ENCODE measurements at places on chromosomes 6 and 20.

- DNase-seq = no peak
Observed at GRCh38 chr6:6840831-6841291, 252.3 kb downstream of the LY86 start.

DNA sequence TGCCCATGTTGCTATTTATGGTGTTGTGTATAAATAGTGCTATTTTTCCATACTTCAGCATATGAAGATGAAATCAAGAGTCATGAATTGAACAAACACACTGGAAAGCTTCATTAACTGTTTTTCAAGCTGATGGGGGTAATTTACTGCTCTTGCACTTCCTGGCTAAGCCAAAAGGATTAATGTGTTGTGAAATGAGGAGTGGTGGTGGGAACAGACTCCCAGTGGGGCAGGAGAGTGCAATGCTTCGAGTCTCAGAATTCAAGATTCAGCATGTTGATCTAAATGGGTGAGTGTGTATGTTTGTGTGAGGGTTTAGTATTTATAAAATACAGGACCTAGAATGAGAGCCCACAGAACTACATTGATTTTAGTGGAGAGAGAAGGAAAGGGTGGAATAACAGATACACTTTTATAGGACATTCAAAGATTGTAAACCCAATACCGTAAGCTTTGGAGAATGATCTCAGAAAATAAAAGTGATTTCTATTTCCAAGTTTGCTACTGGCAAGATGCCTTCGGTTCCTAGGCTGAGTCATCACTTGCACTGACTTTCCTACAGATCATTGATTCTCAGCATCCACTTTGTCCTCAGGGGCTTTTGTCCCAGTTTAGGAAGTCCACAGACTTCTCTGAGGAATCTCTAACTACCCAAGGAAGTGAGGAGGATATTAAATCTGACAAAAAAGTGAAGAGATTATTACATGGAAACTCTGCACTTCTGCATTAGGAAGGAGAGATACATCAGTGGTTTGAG is 303.6 kb downstream of the TRDN start:
- DNase-seq = no peak

DNA sequence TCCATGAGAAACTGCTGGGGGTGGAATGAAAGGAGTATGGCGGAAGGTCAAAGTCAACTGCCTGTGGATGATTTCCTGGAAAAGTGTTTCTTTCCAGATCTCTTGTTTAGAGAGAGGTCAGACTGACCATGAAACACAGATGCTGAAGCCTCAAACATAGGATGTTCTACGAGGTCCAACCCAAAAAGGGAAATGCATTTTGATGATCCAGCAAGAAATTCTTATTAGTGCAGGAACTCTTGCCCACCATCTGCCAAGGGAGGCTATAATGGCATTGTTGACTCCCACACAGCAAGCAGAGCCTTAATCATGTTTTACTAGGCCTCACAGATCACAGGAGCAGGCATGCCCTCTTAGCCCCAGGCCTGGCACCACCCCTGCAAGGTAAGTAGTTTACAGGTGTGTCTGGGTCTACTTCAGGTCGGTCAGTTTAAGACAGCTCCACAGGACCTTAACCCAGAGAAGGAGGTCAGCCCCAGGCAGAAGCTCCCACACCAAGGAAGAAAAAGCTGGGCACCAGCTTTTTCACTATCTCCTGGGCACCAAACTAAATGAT is 67.6 kb upstream of the CNKSR3 start:
- DNase-seq = no peak

DNA sequence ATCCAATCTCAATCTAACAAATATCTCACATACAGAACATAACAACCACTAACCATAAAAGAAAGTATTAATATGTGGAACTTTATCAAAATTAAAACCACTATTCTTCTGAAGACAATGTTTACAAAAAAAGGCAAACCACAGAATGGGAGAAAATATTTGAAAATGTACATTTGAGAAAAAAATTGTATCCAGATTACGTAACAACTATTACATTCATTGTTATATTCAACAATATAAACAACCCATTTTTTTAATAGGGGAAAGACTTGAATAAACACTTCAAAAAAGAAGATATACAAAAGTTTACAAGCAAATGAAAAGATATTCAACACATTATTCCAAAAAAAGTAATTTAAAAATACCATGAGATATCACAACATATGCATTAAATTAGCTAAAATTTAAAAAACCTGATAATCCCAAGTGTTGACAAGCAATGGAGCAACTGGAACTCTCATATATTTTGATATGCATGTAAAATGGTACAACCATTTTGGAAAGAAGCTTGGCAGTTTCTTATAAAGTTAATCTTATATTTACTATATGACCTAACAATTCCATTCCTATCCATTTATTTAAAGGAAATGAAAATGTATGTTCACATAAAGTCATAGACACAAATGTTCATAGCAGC is 124.3 kb upstream of the CDYL start:
- DNase-seq = no peak

DNA sequence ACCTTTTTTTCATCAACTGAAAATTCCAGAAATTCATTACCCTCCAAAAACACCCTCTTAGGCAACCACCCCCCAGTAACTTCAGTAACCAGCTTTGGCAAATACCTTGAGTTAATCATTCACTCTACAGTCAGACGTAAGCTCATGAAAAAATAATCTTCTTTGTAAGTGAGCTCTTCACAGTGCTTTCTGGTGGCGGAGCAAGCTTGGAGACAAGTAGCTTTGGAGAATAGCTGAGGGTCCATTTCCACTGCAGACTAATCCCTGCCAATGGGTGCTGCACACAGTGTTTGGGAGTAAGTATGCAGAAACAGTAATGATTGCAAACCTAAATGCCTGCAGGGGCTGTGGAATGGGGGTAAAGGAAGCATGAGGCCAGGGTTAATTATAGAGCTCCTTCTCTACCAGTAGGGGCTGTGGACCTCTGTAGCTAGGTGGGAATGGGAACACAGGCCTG is 56.8 kb upstream of the HINT3 start:
- no peak for DNase-seq

DNA sequence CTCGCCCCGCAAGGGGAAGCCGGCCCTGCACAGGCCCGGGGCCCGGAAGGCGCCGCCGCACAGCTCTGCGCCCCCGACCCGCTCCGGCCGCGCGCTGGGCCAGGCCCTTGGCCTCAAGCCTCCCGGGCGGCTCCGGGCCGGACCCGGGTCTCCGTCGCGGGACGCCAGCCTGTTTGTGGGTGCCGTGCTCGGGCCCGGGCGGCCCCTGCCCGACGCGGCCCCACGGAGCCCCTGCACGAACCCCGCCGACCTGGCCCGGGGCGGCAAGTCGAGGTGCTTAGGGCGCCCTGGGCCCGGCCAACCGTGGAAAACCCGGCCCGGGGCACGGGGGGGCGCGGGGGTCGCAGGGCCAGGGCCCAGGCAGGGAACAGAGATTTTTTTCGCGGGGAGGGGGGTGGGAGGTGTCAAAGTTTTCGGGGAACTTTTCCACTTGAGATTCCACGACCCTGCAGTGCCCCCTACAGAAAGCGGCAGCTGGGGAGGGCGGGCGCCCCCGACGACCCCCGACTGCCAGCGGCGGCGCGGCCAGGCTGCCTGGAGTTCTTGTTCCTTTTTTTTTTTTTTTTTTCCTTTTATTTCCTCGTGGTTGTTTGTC is 805 bp upstream of the STX16 start:
- peak; percentile 23 for DNase-seq

GRCh38 chr20:16158090-16158975 is 414.9 kb downstream of the KIF16B start:
- DNase-seq = no peak

DNA sequence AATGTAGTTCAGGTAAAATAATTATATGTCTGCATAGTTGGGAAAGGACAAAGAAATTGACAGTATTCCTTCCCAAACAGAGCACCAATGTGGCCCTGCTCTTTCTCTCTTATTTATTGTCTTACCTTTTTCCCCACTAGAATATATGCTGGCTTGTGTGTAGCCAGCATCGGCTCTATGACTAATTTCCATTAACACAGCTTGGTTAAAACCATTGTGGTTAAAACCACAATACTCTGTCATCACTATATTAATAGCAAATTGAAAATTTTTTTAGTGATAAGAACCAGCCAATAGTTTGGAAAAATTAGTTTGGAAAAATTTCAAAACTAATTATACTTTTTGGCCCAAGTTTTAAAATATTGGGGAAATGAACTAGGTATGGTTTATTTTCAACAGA is 535.1 kb downstream of the UTRN start:
- DNase-seq = no peak

DNA sequence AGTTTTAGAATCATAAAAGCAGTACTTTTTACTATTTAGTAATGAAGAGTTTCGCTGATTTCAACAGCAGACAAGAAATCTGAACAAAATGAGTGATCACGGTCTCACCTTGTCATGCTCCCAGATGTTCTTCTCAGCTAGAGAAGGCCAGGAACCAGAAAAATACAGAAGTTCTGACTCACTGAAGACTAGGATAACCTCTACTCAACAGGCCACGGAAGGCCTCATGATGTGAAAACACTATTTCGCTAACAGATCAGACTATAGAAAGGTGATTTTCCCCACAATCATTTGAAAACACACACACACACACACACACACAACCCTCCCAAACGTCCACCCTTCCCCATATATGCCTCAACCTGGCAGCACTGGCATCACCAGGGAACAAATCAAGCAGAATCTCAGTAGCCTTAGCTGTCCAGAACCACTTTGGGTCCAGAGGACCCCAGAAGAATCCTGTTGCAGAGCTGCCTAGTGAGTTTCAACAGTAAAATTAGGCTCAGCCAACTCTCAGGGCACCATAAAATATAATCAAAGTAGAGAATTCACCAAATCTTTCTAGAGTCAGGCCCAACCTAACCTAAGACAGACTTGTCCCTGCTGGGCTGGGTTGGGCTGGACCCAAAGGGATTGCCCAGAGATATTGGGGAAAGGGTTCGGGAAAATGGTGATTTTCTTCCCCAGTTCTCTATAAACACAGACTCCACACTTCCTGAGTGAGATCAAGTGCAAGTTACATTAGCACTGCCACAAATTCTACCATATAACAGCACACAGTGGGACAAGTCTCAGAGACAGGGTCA is 7.9 kb downstream of the EXOC2 start:
- peak; percentile 26 for DNase-seq

DNA sequence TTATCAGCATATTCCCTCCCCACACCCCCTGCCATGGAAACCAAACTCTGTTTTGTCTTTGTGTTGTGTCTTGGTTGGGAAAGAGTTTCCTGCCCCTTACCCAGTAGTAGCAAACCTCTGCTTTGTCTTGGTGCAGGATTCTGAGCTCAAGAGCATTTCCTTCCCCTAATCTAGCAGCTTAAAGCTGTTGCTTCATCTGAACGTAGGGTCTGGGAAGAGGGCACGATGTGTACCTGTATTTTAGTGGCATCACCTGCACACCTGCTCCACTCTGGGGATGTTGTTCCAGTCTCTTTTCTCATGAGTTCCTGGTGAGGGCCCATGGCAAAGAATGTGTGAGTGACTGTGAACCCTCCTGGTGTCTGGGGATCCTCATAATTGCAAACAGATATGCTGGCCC is 164.7 kb downstream of the SCP2D1 start:
- DNase-seq = no peak

GRCh38 chr6:41739041-41739440 is 3.6 kb upstream of the TFEB start:
- no peak for DNase-seq

DNA sequence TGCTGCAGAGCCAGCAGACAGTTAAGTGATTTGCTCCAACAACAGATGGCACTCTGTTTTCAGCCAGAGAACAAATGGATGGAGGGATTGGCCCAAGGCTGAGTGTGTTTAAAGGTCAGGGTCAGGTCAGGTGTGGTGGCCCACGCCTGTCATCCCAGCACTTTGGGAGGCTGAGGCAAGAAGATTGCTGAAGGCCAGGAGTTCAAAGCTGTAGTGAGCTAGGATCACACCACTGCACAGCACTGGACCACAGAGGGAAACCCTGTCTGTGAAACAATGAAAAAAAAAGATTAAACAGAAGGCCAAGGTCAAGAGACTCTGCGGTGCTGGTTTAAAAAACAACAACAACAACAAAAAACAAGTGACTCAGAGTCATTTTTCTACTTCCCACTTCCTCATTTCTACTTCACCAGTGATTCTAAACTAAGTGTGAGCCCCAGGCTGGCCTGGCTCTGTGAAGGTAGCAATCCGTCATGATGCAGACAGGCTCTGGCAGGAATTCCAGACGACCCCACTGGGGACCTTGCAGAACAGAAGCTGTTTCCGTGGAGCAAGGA is 42.5 kb upstream of the ARMC2 start:
- DNase-seq = peak; percentile 8

- no peak for DNase-seq
Observed at GRCh38 chr6:107534571-107535141, 44.7 kb downstream of the SOBP start.

GRCh38 chr6:162371121-162371520 is 356.4 kb downstream of the PRKN start:
- no peak for DNase-seq

GRCh38 chr6:75272145-75272840 is 12.3 kb downstream of the TMEM30A start:
- no peak for DNase-seq

- DNase-seq = no peak
Observed at GRCh38 chr6:110366975-110367374, 8.8 kb upstream of the METTL24 start.

GRCh38 chr20:39039261-39039660 is 77.1 kb downstream of the DHX35 start:
- no peak for DNase-seq

DNA sequence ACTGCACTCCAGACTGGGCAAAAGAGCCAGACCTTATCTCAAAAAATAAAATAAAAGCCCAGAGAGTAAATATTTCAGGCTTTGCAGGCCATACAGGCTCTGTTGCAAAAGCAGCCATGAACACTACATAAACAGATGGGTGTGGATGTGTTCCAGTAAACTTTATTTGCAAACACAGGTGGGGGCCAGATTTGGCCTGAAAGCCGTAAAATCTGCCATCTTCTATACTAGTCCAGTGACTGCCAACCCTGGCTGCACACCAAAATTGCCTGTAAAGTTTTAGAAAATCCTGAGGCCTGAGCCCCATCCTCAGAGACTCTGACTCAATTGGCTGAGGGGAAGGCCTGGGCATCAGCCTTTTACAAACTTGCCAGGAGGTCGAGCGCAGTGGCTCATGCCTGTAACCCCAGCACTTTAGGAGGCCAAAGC is 103.6 kb downstream of the ZMYND8 start:
- DNase-seq = no peak

DNA sequence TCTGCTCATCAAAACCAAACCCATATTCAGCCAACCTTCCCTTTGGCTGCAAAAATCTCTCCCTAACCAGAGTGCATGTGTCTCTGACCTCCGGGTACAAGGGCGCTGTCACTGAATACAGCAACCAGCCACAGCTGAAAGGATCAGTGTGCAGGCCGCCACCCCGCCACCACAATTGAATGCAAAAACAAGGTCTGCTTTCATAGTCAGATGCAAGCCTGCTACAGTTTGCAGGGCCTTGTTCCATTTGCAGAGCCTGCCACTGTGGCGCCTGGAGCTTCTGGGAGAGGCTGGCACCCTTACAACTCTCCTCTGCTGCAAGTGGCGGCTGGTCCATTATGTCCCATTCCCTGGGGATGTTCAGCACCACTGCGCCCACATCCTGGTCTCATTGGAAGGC is 23.5 kb downstream of the MDGA1 start:
- DNase-seq = no peak

Measured in GM18507 (cell line).